Activated gamma-delta T cell treated with Interleukin-2 at 50 U/mL for 16 hours (primary cell): ENCODE measurements at places on chromosomes 1 and 21.

DNA sequence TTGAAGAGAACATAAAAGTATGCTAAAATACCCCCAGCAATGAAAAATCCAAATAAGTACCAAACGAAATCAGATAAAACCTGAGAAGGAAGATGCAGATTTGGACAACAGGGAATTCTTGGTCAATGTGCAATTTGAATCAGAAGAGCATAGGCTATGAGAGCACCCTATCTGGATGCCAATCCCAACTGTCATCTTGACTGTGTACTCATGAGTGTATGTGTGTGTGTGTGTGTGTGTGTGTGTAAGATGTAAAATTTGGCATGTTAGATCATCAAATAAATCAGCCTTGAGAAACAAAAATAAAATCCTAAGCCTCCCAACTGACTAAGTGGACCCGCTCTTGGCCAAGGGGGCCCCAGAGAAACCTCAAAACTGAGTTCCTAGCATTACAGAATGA is 18.0 kb upstream of the SPRR2G start:
- DNase-seq = no peak

DNA sequence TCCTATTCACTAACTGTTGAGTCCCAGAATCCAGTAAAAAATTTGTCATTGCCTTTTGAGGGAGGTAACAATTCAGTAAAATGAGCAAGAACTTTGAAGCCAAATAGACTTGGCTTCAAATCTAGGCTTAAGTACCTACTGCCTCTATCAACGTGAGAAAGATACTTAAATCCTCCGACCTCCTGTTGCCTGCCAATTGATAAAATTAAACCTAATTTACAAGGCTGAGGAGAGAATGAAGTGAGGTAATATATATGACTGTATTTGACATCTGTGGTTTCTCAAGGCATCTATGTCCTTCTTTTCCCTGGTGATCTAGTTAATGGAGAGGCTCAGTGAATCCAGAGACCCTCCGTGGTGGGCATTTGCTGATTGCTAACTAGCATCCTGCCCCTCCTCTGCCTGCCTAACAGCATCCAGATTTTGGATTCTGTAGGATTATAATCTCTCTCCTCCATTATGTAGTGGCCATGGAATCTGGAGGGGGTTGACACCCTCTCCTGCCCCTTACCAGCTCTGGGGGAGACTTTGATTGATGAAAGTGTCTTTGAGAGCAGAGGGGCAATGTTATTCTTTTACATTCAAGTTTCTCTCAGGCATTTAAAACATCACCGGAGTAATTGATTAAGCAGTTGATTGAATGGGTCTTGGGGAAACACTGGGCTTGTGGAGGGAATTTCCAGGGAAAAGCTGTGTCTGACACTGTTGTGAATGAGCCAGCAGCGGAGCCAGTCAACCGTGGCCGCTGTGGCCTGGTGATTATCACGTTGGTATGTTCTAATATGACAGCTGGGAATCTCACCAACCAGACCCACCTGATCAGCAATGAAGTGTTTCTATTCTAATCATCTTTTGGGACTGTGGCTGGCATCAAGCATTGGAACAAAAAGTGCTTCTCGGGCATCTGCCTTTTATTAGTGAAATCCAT is 140.7 kb upstream of the FAM78B start:
- DNase-seq = no peak

DNA sequence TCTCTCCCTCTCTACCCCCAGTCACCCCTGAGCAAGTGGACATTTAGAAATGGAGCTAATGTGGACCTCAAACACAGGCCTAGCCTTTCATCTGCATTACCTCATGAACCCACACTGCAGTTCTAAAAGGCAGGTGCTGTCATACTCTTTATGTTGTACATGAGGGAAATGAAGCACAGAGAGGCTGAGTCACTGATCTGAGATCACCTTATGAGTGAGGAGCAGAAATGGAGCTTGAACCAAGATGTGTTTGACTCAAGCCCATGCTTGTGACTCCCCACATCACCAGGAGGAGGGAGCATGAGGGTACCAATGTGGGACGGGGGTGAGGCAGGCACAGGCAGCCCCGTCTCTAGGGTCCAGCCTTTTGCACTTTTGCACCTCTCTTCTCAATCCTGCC is 702.8 kb downstream of the PTPRU start:
- no peak for DNase-seq

DNA sequence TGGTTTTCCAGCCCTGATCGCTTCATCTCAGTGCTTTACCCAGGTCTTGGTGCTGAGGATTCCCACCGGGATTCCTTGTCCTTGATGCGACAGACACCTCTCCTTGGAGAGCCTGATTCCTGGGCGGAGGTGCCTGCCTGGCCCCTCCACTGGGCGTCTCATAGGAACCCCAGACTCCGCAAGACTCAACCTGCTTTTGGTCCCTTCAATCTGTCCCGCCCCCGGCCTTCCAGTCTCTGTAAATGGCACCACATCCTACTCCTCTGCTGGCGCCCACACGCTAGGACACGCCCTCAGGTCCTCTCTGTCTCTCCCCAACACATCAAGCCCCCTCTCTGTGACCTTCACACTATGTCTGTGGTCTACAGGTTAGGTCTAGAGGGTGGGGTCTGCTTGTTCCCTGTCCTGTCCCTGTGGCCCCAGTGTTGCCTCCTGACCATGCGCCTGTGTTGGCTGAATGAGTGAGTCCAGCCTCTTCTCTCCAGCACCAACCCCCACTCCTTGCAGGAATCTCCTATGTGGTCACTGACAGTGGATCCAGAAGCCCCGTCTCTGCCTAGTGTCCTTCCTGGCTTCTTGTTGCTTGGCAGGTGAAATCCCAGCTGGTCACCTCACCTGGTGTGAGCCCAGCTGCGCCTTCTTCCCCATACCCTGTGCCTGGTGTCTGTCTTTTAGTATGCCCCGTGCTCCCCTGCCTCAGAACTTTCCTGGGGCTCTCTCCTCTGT is 119.7 kb upstream of the C1orf174 start:
- no peak for DNase-seq

- DNase-seq = no peak
Observed at GRCh38 chr1:165494949-165495857, 48.6 kb upstream of the LRRC52 start.

- DNase-seq = no peak
Observed at GRCh38 chr1:64073705-64074104, 129.7 kb upstream of the UBE2U start.

- DNase-seq = peak; percentile 39
Observed at GRCh38 chr21:46097336-46098293, at the start of gene COL6A2. Gene COL6A2, plus strand, starts transcription at chr21:46098112.

GRCh38 chr1:228742281-228742860 is 7.1 kb downstream of the RHOU start:
- DNase-seq = no peak

DNA sequence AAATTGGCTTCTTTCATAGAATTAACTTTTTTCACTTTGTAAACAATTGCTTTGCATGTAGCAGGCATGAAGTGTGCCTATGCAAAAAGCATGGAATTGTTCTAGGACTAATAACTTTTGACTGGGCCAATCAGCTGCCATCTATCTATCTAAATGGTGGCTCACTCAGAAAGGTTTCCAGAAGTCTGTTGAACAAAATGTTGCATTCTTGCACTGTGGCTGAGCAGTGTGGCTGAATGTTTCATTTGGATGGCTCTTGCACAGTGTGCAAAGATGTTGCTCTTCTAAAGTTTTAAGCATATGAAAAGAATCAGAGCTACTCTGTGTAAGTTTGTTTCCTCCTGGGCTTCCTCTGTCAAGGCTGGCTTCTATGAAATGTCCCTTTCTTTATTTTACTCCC is 213.5 kb downstream of the KCTD3 start:
- DNase-seq = no peak
